ENCODE measurements at places on chromosomes 2 and 18.

DNA sequence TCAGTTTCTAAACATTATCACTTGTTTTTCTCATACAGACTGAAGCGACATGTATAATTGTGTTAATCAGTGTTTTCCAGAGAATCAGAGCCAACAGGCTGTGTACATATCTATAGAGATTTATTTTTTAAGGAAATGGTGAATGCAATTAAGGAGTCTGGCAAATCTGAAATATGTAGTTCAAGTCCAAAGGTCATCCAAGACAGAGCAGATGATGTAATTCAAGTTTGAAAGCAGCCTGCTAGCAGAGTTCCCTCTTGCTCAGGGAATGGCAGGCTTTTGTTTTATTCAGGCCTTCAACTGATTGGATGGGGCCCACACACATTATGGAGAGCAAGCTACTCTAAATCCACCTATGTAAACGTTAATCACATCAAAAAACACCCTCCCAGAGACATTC is 282.6 kb downstream of the CBLN2 start:
- no peak for DNase-seq

DNA sequence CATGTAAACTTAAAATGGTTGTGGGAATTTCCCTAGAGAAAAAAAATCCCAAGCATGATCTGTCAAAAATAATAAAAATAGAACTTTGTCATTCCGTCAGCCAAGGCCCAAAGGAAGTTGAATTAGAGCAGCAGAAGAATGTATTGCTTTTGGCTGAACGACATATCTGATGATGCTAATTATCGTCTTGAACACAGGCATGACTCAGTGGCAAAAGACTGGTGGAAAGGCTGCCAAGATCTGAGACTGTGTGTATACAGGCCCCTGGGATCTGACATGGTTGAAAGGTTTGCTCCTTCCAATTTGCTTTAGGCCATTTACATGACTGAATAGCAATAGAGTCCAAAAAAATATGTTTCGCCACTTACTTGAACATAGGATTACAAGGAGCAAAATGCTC is 1057.1 kb upstream of the CRIM1 start:
- DNase-seq = no peak

DNA sequence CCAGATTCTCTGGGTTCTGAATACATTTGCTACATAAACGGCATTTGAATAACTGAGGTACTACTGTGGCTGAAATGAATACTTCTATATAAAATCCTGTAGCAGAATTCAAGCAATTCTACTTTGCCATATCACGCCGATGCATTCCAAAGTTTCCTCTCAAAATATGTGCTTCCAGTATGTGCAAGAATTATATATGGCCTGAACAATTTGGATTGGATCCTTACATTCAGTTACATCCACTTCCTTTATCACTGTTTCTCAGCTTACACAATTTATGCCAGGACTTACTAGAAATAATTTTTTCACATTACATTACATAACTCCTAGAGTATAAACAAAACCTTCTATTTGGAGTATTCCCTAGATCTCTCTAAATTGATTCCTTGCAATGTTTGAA is 46.3 kb upstream of the STAT4 start:
- DNase-seq = no peak

DNA sequence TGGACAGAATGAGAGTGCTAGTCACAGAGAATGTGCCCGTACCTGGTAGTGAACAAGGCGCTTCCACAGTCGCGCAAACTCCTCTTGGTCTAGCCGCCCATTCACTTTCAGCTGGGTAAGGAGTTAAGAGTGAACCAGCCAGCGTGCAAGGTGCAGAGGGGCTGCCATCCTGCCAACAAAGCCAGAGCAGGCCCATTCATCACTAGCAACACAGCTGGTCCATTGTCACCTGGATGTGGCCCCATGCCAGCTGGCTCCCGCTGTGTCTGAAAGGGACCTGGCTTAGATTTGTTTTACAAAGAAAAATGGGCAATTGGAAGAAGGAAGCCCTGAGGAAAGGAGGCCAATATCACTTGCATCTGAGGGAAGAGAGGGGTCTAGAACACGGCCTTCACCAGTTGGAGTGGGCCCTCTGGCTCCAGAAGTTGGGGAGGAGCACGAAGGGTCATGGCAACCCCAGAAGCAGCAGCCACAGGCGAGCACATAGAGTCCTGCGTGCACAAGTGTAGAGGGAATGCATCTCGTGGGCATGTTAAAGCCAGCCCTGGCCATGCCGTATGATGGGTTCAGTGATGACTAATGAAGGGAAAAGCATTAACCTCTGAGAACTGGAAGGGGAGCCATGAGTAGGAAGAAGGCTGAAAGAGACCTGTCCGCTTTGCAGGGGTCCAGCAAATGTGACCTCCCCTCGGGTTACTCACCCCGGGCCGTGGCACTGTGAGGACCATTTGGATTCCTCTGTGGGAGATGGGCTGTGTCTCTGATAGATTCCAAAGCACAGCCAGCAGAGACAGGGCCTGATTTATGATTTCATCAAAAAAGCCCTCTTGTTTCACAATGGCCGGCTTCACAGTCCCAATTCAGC is 70.6 kb downstream of the CAPN13 start:
- no peak for DNase-seq

DNA sequence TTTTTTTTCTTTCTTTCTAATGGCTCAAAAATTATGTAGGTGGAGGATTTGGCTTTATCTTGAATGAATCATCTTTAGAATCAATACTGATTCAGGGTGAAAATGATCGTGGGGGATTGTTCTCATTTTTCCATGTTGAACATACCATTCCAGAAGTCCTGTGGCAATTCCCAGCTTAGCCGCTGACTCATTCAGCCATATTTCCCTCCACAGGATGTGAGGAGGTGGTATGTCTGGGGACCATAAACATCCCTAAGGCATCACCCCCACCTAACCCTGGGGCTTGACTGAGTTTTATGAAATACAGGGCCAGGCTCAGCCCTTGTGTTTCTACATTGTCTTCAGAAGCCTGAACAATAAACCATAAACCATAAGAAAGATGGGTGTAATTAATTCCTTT is 92.7 kb upstream of the FN1 start:
- peak; percentile 87 for DNase-seq
